CD4-positive, alpha-beta T cell treated with Interferon gamma for 1 hour (primary cell): ENCODE measurements at places on chromosomes 3 and 15.

DNA sequence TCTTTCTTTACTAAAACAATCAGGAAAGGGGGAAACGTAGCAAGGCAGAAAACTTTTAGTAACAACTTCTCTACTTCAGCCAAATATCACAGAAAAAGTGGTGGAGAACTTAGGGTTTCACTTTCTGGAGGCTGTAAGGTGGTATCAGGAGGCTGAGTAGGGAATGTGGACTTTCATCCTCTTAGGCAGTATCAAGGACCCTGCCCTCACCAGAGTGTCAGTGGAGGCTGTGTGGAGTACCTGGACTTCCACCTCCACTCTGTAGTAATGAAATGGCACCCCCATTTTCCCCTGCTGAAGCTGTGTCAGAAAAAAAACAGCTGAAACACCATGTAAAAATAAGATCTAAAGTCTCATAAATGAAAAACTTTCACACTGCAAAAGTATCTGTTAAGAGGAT, 11.2 kb upstream of the HHLA2 start:
- no peak for DNase-seq

GRCh38 chr3:58107597-58107996, 99.4 kb downstream of the FLNB start:
- DNase-seq: no peak

DNA sequence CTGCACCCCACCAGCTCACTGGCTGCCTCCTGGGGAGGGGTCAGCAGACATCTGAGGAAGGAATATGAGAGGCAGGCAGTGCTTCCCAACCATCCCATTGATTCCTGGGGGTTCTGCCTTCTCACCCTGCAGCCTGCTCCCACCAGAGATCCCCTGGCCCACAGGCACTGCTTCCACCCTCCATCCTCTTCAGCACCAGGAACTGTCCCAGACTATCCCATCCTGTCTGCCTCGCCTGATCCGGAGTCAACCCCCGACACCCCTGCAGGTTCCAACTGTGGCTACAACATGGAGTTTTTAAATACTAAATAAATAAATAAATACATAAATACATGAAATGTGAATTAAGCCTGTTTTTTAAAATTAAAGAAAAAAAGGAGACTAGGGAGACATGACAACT, 43.6 kb downstream of the CACNA2D2 start:
- no peak for DNase-seq

- DNase-seq: no peak
Observed at GRCh38 chr3:157452097-157452496, 15.4 kb downstream of the PTX3 start.

- no peak for DNase-seq
Observed at GRCh38 chr3:150759319-150759718, 3.6 kb downstream of the SIAH2 start.

DNA sequence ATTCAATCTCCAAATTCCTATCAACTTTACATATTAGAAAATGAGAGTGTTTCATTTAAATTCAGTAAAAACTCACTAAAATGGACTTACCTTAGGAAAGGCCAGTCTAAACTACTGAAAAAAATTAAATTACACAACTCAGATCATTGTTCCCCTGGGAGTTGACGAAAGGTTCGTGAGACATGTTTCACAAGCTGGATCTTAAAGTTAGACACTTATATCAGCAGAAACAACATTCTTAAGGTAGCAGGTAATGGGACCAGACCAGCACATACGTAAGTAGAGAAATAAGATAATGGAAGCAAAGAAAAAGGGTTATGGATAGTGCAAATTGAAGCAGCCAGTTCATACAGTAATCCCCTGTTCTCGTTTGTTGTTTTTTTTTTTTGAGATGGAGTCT, 8.9 kb downstream of the RFX7 start:
- DNase-seq: no peak

DNA sequence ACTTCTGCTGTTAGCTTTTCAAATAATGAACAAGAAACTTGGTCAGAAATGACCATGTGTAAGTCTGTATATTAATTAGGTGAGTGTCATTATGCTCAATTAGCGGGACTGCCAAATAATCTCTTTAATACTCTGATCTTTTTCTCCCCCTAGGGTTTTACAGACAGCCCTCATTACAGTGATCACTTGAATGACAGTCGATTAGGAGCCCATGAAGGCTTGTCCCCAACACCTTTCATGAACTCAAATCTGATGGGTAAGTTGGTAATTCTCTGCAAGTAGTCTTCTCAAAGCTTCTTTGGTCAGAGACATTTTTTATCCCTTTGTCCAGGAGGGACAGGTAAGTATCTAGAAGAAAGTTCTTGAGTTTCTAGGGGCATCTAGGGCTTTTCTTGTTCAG, 173.2 kb downstream of the TCF12 start:
- DNase-seq: no peak

DNA sequence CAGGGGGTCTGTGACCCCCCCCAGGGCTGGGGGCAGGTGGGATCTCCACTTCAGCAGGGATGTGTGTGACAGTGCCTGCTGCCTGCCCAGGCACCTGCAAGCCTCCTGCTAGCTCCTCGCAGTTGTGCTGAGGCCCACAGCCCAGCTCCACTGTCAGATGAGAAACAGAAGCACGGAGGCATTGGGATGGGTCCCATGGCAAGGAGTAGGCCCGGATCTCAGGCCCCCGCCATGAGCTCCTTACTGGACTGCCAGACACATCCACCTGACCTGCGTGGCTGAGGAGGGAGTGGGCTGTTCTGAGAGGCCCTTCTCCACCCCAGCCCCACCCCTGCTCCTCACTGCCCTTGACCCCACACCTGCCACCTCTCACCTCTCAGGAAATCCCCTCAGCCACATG, 18.2 kb upstream of the SKOR1 start:
- DNase-seq: no peak

GRCh38 chr3:107699682-107700081, 176.9 kb downstream of the BBX start:
- DNase-seq: no peak

DNA sequence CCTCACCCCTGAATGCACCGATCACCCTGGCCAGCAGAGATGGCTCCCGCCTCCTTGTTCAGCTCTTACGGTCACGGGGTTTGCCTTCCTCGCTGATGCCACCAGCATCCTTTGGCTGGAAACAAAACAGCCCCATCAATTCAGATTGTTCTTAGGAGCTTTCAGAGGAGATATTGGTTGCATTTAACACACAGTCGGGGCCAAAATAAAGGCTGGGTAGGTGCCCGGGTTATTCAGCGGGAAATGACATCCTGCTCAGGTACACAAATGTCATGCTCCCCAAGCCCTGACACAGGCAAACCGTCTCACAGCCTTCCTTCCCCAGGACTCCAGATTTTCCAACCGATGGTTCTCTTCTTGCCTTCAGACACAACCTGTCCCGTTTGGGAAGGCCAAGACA, 62.4 kb upstream of the MEF2A start:
- no peak for DNase-seq

DNA sequence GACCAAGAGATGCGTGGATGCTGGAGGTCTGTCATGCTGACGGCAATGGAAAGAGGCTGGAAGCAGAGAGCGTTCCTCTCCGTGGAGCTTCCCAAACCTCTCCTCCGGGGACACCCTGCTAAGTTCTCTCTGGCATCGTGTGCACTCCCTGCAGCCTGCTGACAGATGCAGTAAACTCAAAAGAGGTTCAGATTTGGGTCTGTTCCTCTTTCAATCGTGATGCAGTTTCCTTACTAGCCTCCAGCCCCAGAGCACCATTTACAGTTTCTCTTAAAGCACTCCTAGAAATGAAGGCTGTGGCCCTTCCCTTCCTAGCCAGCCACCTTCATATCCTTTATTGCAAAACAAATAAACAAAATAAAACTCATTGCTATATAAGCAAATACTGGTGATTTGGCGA, 47.3 kb upstream of the LRRC58 start:
- no peak for DNase-seq

- DNase-seq: no peak
Observed at GRCh38 chr3:188693435-188693834, 478.3 kb upstream of the TPRG1 start.
